ENCODE measurements at places on chromosomes 1 and 21.
A peak's percentile ranks its signal among the peaks of the same experiment; 100 is the strongest.

GRCh38 chr1:6086762-6087376, 41.2 kb downstream of the KCNAB2 start:
- DNase-seq, result no peak

DNA sequence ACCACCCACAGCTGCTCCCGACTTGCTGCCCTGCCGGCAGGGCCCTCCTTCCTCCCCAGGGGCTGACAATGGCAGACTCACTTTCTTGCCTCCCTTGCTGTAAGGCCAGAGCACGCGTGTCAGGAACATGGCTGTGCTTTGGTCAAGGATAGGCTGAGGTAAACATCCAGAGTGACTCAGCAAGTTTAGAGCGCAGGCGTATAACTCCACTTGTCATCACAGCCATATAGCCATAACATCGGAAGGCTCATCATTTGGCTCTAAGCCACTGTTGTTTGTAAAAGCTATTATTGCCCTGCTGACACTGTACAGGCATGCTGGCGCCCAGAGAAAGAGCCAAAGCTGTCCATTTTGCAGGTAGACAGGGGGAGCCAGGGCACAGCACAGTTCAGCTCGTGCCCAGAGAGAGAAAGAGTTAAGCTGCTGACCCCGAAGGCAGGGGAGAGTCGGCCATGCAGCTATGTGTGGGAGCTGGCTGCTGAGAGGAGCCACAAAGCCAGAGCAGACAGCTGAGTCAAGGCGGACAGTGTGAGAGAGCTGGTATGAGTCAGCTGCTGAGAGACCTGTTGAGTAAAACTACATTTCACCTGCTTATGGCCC, 60.6 kb downstream of the GNG4 start:
- DNase-seq, result no peak

DNA sequence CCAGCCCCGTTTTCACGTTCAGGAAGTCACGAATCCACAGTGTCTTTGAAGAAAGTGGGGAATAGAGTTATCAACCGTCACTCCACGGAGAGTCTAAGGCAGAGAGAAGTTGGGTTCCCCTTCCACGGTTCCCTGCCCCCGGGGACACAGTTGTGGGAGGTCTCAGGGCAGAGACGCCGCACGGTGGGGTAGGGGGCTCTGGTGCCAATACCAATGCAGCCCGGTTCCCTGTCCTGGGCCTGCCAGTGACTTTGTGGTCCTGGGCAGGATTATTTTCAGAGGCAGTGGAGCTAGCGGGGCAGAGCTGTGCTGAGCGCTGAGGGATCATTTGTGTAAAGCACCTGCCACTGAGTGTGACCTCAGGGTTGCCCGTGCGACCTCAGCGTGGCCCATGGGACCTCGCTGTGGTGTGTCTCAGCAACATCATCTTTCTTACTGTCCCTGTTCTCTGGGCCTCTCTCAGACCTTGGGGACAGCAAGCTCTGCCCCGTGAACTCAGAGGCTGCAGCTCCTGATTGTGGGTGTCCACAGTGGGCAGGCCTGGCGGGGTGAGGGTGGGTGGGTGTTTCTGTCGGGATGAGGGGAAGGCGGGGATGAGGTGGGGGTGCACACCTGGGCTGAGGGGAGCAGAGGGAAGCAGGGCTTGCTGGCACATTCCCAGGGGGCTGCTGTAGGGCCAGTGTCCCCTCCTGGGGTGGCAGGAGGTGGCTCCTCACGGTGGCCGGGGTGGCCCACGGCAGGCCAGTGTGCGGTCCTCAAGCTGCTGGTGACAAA, 65.2 kb downstream of the AGPAT3 start:
- no peak for DNase-seq

DNA sequence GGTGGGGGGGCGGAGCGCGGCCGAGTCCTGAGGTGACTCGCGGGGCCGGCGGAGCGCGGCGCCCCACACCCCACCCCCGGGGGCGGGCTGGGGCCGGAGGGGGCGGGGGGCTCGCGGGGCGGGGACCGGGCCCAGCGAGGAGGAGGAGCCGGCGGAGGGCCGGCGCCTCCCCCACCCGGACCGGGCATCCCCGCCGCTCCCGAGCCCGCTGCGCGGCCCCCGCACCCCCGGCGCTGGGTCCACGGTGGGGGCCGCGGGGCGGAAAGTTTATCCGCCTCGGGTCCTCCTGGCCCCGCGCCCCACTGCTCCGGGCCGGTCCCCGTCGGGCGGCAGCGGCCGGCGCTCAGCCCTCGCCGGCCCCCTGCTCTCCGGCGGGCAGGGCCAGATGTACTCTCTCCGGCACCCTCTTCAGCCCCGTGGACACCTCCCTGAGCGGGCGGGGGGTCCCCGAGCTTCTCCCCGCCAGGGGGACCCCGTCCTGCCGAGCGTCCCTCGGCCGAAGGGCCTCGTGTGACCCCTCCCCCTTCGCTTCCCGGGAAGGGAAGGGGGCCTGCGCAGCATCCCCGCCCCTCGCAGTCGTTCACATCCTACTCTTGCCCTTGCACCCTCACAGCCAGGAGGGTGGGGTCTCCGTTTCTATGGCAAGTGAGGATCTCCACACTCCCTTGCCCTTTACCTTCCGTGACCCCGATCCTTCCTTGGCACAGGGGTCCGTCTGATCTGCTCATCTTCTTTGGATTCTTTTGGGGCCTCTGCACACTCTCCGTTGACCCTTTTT, 663 bp downstream of the CAMTA1 start:
- peak; percentile 10 for DNase-seq

GRCh38 chr1:2258996-2259395, 30.9 kb downstream of the SKI start:
- DNase-seq, result peak; percentile 83

DNA sequence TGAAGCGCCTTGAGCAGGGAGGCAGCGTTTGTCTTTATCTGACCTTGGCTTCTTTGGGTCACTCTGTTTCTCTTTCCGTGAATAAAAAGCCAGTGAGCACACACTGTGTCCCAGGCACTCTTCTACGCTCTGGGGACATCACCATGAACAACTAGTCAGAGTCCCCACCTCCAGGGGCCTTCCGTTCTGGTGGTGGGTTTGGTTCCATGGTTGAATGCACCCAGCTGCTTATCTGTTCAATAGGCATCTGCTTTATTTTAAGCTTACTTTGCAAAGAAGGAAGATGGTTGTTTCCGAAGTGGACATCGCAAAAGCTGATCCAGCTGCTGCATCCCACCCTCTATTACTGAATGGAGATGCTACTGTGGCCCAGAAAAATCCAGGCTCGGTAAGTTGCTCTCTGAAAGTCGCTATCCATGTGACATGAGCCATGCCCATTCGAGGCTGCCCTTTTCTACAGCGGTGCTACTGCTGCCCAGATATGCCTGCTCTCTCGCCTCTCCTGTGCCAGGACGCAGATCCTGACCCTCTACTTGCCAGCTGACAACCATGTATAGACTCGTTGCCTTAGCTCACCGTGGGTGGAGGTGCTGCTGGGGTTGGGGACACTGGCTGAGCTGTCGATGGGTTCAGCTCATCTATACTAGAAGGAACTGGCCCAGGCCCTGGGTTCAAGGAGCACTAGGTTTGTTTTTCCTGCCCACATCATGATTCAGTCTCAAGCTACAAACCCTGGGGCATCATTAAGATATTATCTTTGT, 5.9 kb downstream of the MX1 start:
- DNase-seq, result no peak

DNA sequence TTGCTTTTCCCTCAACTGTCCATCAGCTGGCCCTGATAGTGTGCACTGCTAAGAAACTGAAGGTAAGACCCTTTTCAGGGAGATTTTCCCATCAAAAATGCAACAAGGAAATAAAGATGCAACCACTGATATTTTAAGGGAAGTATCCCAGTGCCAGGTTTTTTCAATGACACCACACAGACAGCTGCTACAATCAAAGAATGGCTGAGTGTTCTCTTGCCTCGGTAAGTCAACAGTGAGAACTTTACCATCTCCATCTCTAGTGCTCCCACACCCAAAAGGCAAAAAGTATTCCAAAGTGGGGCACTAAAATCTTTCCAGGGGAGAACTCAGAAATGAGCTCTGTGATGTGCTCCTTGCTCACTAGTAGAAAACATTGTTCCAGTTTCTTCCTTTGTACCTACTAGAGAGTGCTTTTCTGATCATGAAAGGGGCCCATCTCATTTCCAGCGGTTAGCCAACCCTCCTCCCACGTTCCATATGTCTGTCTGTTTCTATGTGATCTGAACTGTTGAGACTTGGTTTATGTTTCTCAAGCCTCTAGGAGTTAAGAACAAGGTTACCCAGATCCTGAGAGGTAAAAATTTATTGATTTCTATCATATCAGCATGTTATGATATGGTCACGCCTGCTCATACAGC, 67.6 kb upstream of the NEK2 start:
- DNase-seq, result no peak

DNA sequence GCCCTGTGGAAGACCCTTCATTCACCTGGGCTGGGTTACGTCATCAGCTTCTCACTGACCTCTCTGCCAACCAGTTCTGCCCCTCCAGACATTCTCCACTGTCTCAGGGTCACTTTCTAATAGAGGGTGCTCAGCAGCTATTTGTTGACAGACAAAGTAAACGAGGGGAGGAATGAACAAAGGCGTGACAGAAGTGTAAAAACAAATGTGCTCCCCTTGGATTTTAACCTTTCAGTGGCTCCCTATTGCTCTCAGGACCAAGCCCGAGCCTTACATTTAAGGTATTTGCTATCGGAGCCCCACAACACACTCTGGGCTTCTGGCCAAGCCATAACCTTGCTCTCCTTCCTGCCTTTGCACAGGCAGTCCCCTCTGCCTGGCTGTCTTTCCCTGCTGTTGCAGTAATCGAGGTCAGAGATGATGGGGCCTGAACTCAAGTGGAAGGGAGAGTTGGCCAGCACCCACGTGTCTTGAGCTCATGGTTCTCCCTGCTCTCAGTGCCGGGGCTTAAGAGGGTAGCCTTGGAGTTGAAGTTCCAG, 9.3 kb upstream of the MARCKSL1 start:
- peak; percentile 38 for DNase-seq

- no peak for DNase-seq
Observed at GRCh38 chr1:94925004-94925403, 1.9 kb downstream of the CNN3 start.

GRCh38 chr1:27572019-27572678, 31.8 kb downstream of the AHDC1 start:
- DNase-seq, result no peak

GRCh38 chr1:44244986-44245385, 31.7 kb downstream of the DMAP1 start:
- no peak for DNase-seq

- no peak for DNase-seq
Observed at GRCh38 chr21:25515484-25516405, 91.5 kb downstream of the MRPL39 start.

DNA sequence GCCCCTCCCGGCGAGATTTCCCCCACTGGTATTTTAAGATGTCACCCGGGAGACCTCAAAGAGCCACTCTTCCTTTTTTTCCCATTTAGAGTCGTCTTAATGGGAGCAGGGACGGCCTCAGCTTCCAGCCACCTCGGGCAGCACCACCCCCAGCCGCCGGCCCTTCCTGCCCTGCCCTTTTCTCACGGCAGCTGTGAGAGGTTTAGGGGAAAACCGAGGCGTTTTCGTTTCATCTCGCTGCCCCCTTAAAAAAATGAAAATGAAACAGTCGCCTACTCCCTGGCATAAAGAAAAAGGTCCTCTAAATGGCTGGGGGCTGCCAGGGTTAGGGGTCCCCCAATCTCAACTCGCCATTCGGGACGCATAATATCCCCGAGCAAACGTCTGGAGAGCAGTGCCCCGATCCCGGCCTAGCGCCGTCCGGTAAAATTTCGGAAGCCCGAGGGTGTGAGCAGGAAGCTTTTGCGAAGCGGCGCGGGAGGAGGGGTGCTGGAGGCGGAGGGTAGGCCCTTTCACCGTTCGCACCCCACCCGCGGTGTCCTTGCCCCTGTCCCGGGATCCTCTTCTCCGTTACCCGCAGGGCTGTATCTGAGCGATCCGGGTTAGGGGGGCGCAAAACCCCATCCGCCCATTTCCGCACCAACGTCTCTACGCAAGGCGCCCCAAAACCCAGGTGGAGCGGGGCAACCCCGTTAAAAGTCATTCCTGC, 1.2 kb downstream of the RUNX3 start:
- DNase-seq, result peak; percentile 63

- DNase-seq, result no peak
Observed at GRCh38 chr1:25987951-25988350, 9.9 kb downstream of the PAFAH2 start.

DNA sequence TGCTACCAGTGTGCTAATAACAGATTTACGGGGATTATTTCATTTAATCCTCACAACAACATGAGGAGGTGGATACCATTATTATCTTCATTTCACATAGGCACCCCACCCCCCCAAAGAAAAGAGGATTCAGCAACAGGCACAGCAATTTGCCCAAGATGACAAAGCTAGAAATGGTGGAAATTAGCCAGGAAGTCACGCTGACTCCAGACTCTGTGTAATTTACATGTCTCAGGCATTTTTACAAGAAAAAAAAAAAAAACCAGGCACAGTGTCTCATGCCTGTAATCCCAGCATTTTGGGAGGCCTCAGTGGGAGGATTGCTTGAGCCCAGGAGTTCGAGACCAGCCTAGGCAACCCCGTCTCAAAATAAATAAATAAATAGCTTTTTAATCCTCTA, 37.5 kb upstream of the PRDM2 start:
- no peak for DNase-seq

Measured in T-cell (primary cell).